Dermis microvascular lymphatic vessel endothelial cell (primary cell): ENCODE measurements at places on chromosomes 2 and 18.

- no peak for DNase-seq
Observed at GRCh38 chr18:50569930-50570329, 10.0 kb downstream of the MAPK4 start.

DNA sequence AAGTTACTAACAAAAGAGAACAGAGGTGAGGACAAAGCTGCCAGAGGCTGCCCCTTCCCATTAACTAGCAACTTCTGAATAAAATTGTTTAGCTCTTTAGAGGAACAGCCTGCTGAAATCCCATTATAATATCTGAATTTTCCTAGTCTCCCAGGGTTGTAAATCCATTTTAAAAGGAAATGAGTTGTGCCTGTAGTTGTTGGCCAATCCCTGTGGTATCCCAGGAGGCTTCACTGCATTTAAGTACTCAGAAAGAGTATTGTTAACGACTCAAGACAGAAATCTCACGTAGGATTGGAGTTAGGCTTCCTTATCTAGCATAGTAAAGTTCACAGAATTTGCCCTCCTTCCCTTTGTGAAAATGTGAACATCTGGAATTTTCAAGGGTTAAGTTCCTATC is 8.9 kb downstream of the LAPTM4A start:
- no peak for DNase-seq

GRCh38 chr2:16218625-16219024 is 278.3 kb downstream of the MYCN start:
- peak; percentile 10 for DNase-seq

- DNase-seq = peak; percentile 41
Observed at GRCh38 chr2:18284331-18284730, 276.1 kb downstream of the RDH14 start.

DNA sequence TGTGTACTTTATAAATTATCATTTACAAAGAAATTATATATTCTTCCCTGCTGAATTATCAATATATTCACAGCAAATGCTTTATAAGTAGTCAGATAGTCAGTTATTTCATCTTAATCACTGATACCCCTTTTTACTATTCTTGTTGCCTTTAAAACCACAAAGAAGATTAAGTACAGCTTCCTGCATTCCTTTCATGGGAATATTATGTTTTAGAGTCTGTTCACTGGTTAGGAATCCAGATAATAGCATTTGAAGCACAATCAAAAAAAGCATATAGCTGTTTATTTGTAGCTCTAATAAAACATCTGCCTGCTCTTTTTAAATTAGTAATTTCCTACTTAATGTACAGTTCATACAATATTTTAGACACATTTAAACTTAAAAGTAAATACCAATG is 508.9 kb downstream of the FBXO15 start:
- DNase-seq = no peak

DNA sequence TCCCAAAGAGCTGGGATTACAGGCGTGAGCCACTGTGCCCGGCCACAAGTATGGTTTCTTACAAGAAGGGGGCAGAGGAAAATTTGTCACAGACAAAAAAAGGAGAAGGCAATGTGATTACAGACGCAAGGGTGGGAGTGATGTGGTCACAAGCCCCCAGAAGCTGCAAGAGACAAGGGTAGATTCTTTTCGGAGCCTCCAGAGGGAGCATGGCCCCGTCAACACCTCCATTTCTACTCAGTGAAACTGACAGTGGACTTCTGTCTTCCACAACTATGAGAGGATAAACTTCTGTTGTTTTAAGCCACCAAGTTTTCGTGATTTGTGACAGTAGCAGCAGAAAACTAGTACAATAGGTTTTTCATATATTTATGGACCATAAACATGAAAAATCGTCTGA is 2.1 kb upstream of the TCF7L1 start:
- peak; percentile 53 for DNase-seq

DNA sequence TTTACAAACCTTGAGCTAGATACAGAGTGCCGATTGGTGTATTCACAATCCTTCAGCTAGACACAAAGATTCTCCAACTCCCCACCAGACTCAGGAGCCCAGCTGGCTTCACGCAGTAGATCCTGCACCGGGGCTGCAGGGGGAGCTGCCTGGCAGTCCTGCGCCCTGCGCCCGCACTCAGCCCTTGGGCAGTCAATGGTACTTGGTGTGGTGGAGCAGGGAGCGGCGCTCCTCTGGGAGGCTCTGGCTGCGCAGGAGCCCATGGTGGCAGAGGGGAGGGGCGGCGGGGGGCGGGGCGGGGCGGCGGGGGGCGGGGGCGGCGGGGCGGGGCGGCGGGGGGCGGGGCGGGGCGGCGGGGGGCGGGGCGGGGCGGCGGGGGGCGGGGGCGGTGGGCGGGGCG is 923.4 kb downstream of the SOCS6 start:
- no peak for DNase-seq

DNA sequence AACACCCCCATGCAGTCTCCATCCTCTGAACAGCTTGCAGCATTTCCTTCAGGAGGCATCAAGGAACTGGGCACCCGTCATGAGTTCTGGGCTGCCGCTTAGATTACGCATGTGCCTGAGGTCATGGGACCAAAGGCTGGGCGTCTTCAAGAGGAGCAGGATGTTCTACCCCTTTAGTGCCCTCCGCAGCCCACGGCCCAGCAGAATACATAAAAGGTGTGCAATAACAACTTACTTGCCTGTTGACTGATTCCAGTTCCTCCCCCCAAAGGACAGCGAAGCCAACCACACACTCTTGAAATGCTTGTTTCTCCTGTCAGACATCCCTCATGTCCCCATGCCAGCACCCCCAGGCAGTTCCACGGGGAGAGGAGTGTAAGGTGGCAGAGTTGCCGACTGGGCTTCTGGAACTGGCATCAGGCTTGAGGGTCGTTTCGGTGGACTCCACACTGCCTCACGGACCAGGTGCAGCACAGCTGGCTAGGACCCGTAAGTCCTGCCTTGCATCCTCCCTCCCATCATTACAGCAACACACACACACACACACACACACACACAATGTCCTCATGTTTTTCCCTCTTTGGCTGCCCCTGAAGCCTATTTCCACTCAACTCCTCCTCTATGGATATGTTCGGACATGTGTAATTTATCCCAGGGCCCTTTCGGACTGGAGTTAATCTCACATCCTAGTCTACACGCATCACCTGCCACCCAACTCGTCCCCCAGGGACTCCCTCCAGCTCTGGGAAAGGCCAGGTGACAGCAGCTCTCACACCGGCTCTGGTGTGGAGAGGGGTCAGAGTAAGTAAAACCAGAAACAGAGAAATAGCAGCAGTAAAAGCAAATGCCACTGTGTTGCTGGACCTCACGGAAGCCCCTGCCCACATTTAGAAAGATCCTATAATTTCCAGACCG is 200.7 kb downstream of the BCL11A start:
- no peak for DNase-seq

DNA sequence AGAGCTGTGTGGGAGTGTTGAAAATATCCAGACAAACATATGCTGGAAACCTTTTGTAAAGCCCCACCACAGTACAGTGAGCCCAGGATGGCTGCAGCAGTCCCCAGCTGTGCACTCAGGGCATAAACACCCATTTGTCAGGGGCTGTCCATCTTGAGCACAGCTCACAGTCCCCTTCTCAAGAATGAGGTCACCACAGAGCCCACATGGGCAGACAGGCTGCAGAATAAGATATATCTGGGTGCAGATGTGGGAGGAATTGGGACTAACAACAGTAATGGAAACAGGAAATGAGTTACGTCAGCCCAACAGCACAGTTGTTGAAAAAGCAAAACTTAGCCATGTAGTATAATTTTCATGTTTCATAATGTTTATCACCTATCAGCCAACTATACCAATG is 219.6 kb downstream of the ETAA1 start:
- peak; percentile 48 for DNase-seq

GRCh38 chr2:148653437-148653836 is 8.9 kb downstream of the EPC2 start:
- no peak for DNase-seq

DNA sequence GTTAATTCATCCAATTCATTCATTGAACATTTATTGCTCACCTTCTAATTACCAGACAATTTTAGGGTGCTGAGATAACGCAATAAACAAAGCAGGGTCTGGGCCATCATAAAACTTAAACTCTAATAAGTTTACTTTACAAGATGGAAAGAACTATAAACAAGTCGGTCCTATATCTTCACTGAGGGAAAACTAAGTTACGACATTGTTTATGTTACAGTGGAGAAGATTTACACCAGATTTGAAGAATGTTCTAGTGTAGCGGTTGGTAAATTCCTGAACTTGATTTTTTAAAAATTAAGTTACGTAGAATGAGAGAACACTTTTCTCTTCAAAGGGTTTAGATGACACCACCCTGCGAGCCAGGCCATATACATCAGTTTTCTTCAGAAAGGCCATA is 20.7 kb upstream of the FRZB start:
- no peak for DNase-seq

DNA sequence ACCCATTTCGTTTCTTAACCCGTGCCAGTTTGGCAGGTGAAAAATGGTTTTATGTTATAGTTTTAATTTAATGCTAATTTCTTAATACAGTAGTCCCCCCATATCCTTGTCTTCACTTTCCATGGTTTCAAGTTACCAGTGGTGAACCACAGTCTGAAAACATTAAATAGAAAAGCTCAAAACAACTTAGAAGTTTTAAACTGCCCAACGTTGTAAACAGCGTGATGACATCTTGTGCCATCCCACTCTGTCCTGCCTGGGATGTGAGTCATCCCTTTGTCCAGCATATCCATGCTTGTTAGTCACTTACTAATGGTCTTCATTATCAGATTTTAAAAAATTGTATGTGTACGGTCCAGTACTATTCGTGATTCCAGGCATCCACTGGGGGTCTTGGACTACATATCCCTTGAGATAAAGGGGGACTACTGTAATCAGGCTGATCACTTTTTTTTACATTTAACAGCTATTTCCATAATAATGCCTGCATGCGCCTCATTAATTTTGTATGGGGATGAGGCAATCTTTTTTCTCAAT is 31.9 kb downstream of the SLC66A3 start:
- DNase-seq = peak; percentile 84

DNA sequence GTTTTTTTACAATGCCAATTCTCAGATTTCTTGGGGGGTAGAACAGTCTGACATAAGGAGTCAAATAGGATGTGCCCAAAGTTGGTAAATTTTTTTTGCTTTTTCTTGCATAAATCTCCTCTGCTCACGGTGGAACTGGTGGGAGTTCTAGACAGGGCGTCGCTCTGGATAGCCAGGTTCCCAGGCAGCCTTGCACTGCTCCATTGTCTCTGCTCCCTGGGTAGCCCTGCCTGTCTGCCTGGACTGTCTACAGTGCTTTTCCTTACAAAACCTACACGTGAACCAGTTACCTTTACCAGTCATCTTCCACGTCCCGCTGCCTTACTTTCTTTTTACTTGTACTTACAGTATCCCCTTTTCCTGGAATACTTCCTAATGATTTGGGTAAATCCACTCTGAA is 117.1 kb downstream of the ZNF407 start:
- DNase-seq = no peak
